ENCODE measurements at places on chromosomes 6 and 20.
A peak's percentile ranks its signal among the peaks of the same experiment; 100 is the strongest.

DNA sequence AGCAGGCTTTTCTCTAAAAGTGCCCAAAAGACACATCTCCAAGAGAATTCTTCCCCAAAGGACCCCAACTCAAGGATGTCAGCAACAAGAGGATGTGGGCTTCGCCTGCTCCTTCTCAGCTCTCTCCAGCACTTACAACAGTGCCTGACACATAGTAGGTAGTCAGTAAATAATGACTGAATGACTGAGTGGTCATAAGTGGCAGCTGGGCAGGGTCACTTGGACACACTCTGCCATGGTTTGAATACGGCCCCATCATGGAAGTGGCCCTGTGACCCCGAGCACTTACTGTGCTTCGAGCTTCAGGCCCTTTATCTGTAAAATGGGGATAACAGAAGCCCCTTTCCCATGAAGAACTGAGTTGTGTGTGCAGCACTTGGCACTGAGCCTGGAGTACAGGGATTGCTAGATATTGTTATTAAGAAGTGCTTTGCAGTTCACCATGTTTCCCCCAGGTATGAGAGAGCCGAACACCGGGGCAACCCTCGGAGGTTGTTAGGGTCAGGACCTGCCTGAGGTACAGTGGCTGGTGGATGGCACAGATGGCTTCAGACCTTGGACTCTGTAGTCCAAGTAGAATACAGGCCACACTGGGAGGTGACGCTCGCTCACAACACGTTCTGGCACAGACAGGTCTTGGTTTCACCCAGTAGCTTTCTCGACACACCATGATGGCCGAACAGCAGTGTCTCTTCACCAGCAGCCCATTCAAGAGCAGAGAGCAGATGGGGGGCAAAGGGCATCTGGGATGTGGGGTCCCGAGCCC, 56.0 kb downstream of the NOL4L start:
- DNase-seq = no peak

- no peak for DNase-seq
Observed at GRCh38 chr20:2133318-2134183, 31.9 kb downstream of the STK35 start.

GRCh38 chr20:58420798-58421496, 31.9 kb downstream of the VAPB start:
- no peak for DNase-seq

DNA sequence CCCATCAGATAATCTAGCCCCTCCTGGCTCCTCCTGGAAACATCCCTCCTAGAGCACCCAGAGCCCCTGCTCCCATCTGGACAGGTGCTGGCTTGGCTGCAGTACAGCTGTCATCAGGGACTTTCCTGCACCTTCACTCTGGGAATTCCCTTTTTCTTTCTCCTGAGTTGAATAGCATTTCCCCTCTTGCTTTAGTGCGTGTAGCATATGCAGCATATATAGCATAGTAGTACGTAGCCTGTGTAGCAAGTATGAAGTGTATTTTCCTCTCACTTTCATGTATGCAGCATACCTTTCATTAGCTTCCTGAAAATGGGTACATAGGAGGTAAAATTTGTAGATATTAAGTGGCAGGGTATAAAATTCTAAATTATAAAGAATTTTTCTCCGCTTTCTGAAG, 352.9 kb downstream of the ESR1 start:
- no peak for DNase-seq

DNA sequence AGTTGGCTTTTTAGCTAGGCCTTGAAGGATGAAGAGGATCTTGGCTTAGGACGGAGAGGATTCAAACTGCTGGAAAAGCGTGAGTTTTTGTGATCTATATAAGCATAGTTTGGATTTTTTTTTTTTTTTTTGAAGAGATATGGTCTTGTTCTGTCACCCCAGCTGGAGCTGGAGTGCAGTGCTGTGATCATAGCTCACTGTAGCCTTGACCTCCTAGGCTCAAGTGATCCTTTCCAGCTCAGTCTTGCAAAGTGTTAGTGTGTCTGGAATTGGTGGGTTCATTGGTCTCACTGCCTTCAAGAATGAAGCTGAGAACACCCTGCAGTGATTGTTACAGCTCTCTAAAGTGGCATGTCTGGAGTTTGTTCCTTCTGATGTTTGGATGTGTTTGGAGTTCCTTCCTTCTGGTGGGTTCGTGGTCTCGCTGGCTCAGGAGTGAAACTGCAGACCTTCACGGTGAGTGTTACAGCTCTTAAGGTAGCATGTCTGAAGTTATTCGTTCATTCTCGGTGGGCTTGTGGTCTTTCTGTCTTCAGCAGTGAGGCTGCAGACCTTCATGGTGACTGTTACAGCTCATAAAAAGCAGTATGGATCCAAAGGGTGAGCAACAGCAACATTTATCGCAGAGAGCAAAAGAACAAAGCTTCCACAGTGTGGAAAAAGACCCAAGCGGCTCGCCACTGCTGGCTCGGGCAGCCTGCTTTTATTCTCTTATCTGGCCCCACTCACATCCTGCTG, 37.5 kb upstream of the NUP153 start:
- DNase-seq = no peak

DNA sequence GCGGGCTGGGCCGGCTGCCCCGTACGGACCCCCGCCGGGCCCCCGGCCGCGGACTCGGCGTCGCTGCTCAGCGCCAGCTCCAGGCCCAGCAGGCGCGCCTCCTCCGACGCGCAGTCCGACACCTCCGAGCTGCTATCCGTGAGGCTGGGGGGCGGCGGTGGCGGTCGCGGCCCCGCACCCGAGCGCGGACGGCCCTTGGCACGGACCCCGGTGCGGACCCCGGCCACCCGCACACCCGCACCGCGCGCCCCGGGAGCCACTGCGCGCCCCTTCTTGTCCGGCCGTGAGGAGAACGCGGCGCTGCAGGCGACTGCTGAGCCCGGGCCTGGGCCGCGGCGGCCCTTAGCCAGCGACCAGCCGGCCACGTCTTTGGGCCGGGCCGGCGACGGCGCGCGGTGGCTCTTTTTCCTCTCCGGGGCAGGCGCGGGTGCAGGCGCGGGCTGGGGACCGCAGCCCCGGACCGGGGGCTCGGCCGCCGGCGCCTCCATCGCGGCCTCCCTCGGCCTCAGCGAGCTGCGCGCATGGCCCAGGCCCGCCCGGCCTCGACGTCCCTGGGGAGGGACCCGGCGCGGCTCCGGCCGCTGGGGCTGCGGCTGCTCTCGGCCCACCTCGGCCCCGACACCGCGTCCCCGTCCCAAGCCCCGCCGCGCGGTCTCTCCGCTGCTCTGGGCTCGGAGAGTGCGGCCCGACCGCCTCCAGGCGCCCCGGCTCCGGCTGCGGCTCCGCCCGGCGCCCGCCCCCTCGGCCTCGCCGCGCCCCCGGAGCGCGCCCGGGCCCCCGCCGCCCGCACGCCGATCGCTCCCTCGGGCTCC, 12.9 kb upstream of the TLDC2 start:
- peak; percentile 40 for DNase-seq

- no peak for DNase-seq
Observed at GRCh38 chr20:9518576-9519175, 4.3 kb downstream of the LAMP5 start.

- DNase-seq = no peak
Observed at GRCh38 chr6:43784049-43784855, 14.2 kb downstream of the VEGFA start.

- DNase-seq = peak; percentile 77
Observed at GRCh38 chr20:63434599-63435378, 37.7 kb downstream of the KCNQ2 start.

DNA sequence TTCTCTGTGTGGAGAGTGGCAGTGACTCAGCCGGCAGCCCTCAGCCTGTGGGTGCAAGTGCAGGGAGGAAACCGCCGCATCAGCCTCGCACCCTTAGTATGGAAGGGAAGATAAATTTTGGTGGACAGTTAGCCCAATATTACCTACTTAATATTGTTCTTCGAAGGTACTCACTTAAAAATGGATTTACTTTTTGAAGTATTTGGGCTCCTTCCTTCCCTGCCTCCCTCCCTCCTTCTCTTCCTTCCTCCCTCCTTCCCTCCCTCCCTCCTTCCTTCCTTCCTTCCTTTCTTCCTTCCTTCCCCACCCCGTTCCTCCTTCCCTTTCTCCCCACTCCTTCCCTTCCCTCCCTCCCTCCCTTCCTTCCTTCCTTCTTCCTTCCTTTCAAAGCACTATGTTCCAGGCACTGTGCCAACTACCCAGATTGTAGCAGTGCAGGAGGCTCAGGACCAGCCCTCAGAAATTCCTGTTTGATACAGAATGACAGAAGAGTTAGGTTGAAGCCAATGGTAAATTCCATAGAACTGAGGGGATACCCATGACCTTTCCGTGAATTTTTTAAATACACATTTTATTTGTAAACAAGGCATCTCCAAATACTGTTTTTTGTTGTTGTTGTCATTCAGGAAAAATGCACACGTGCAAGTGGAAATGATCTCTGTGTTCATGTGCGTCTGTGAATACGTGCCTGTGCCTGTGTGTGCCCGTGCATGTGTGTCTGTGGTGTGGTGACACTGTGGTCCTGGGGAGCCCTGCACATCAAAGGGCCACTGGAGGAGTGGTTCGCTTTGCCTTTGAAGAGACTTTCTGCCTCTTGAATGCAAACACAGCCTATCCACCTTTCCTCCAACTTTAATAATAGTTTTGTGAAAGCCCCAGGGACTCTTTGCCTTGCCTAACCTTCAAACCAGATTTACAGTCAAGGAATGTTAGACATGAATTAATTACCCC, 141.7 kb downstream of the EDN3 start:
- DNase-seq = no peak

GRCh38 chr6:35076997-35077712, 64.0 kb downstream of the TCP11 start:
- DNase-seq = no peak

- no peak for DNase-seq
Observed at GRCh38 chr6:10478187-10479040, 42.7 kb upstream of the GCNT2 start.

- no peak for DNase-seq
Observed at GRCh38 chr6:4209196-4209595, 73.8 kb upstream of the ECI2 start.

- no peak for DNase-seq
Observed at GRCh38 chr20:2417213-2417541, 36.5 kb downstream of the TGM6 start.

DNA sequence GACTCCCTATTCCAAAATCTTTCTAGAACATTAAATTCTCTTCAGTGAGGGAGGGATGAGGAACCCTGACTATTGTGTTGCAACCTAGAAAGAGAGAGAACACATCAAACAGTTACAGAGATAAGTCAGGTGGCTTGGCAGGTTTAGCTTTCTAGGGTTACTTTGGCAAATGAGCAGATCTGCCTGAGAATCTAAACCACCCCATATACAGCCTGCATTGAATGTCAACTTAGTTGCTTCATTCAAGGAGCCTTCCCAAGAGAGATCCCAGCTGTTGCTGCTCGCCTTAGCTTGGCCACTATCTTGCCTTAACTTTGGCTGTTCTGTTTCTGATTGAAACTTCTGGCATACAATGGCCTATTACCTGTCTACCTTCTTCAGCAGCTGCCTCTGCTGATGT, 74.7 kb upstream of the TCF21 start:
- no peak for DNase-seq

DNA sequence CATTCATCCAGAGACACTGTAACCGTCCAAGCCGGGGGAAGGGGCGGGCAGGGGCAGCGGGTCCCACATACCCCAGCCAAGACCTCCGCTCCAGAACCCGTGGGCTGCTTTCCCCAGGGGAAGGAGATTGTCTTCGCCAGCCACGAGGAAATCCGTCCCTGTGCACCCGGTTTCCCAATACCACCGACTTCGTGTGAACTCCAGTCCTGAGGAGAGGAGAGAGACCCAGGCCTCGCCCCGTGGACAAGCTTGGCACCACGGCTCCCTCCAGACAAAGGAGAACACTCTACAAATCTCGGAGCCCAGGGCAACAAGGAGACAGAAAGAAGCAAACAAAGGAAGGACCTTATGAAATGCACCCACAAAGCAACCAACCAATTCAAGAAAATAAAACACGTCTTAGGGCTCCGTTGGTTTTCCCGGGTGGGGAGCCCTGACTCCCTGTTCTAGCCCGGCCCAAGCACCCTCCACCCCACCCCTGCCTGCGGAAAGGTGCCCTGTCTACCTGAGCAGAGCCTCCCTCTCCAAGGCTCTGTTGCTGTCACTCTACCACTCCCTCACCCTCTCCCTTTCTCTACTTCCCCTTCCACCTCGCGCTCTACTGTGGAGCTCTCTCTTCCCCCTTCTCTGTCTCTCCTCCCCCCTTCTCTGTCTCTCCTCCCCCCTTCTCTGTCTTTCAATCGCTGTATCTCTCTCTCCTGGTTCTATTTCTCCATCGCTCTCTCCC, 1382.8 kb upstream of the DEFB115 start:
- DNase-seq = no peak

DNA sequence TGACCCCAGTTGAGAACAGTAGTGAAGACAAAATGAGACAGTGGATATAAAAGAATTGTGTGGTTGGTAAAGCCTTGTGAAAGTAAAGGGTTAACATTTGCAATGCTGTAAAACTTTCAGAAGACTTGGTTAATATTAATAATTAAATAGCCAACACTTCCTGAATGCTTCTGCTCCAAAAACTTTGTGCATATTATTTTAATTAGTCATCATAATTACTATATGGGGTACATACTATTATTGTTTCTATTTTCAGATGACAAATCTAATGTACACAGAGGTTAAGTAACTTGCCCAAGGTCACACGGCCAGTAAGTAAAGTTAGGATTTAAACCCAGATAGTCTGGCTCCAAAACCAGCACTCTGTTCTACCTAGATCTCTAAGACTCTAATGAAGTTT, 291.3 kb downstream of the OGFRL1 start:
- no peak for DNase-seq

GRCh38 chr6:33740794-33741193, 5.9 kb downstream of the IP6K3 start:
- no peak for DNase-seq

- DNase-seq = no peak
Observed at GRCh38 chr6:82711971-82712370, 348.4 kb downstream of the TPBG start.

GRCh38 chr6:34671367-34671766, 25.2 kb downstream of the ILRUN start:
- DNase-seq = no peak

- DNase-seq = no peak
Observed at GRCh38 chr6:12324099-12324498, 33.9 kb downstream of the EDN1 start.

DNA sequence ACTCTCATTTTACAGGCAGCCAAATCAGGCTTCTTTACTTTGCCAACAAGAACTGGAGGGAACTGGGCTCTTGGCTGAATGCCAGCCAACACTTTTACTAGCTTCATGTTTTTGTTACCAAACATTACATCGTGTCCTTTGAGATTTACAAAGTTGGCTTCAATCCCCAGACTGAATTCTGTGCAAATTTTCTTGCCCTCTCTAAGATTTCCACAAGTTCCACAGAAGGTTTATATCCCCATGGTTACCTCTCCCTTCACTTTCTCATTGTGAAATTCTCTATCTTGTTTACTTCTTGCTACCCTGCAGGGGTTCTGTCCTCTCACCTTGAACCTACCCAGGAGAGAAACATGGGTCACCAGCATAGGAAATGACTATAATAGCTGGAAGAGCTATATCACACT, 37.6 kb upstream of the PLCB1 start:
- no peak for DNase-seq

DNA sequence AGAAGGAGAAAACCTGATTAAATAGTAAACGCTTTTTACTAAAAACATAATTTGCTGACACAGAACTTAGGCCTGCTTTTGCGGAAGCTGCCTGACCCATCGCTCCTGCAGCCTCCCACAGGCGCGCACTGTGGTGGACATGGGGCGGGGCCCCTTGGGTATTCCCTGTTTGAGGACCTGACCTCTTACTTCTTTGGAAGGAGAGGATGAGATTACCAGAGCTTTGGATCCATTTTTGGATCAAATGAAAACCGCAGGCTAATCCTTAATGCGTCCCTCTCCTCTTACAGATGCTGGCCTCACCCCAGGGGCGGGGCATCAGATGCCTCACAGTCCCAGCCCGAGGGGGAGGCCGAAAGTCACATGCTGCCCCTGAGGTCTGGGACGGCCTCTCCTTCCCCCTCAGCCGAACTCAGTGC, 151.0 kb downstream of the SCML4 start:
- DNase-seq = no peak

All from activated CD4-positive, CD25-positive, alpha-beta regulatory T cell treated with anti-CD3 and anti-CD28 coated beads, Interleukin-2, amount 50 U/mL, for 72 hours (primary cell).